Skeletal muscle cell (primary cell): ENCODE measurements at places on chromosomes 6 and 20.

GRCh38 chr20:24048024-24048611 lies 59.5 kb upstream of the GGTLC1 start:
- DNase-seq = no peak

DNA sequence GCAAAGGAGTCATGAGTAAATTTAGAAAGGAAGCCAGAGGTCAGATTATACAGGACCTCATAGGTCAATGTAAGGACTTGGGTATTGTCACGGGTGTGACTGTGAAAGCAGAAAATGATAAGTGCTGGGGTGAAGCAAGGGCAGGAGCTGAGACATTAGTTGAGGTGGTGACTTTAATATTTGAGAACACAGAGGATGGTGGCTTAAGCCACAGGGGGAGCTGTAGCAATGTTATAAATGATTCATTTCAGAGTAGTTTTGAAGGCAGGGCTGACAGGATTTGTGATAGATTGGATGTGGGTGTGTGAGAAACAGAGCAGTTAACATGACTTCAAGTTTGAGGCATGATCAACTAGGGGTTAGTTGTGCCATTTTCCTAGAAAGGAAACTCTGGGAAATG lies 659.9 kb downstream of the EPM2A start:
- DNase-seq = no peak

DNA sequence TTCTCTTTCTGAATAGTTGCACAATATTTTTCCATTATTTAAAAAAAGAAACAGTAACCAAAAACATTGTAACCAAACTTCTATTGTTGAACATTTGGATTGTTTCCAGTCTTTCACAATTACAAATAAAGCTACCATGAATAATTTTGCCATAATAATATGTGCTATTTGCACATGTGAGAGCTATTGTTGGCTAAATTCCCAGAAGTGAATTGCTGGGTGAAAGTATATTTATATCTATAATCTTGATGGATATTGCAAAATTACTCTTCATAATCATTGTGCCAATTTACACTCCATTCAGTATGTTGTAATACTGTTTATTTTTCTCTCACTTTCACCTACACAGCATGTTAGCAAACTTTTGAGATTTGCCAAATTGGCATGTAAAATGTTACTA lies 36.6 kb upstream of the SLC22A16 start:
- no peak for DNase-seq

DNA sequence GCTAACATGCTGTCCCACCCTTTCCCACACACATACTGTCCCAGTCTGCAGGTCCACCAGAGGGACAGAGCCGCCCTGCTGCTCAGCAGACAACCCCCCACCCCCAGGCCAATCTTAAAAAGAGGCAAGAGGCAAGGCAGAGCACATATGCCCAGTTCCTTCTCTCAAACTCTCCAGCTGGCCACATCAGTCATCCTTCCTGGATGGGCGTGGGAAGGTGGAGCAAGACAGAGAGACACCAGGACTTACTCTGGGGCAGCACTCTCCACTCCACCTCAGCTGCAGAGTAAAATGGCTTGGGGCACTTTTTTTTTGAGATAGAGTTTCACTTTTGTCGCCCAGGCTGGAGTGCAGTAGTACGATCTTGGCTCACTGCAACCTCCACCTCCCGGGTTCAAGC lies 10.8 kb downstream of the MOCS3 start:
- no peak for DNase-seq

- DNase-seq = no peak
These were observed 655.3 kb downstream of the PHF3 start for GRCh38 chr6:64290867-64291266.

- no peak for DNase-seq
These were observed 16.8 kb downstream of the BCL2L1 start for GRCh38 chr20:31705598-31706597.
